ENCODE measurements at places on chromosomes 12 and 14.

DNA sequence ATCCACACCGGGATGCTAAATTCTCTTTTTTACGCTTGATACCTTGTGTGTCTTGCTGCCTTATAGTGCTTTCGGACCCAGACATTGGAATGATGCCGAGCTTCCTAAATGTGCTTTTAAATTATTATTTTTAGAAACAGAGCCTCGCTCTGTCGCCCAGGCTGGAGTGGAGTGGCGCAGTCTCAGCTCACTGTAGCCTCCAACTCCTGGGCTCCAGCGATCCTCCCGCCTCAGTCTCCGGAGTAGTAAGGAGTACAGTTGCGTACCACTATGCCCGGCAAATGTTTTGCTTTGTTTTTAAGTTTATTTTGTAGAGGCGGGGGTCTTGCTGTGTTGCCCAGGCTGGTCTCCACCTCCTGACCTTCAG is 489 bp upstream of the EML5 start:
- DNase-seq: no peak

- no peak for DNase-seq
Measured at GRCh38 chr14:99929601-99930000, 135.6 kb upstream of the EVL start.

GRCh38 chr12:53736592-53736991 is 9.3 kb upstream of the CALCOCO1 start:
- no peak for DNase-seq

GRCh38 chr14:24678801-24679247 is 44.8 kb upstream of the GZMB start:
- peak; percentile 81 for DNase-seq

Measured in Caco-2 (cell line).